Stimulated activated CD4-positive, alpha-beta T cell treated with anti-CD3 and anti-CD28 coated beads, Interleukin-1b, Interleukin-23, amount 100 ng/mL, for 4 hours (primary cell): ENCODE measurements at places on chromosomes 3 and 15.

- no peak for DNase-seq
Measured at GRCh38 chr3:119258915-119259314, 18.2 kb upstream of the B4GALT4 start.

DNA sequence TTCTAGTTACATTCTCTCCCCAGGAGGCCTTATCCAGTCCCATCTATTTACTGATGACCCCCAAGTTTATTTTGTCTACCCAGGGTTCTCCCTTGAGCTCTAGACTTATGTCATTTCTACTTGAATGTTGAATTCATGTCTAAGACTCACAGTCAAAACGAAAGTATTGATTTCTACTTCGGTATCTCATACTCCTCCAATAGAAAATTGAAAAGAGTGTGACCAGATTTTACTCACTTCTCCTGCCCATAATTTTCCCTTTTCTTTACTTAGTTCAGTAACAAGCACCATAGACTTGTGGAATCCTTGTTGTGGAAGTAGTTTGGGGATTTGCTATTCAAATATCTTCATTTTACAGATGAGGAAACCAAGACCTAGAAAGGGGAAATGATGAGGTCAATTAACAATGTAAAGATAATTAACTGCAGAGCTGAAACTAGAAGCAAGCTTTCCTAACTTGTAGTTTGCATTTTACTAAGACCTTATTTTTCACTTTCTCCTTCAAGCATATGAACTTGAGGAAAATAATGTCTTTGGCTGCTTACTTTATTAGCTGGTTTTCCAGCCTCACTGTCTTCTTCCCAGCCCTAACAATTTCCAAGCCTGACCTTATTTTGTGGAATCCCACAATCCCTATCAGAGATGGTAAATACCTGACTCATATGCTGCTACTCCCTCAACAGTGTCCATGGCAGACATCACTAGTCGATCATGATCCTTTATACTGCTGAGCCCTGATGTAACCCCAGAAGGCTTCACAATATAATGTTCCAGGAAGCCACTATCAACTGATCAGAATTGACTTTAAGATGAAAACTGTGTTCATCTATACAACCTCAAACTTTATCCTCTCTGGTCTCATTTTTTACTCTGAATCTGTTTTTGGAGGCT is 123.9 kb upstream of the AGBL1 start:
- DNase-seq: no peak

- DNase-seq: no peak
Measured at GRCh38 chr15:79176151-79176550, 85.6 kb upstream of the RASGRF1 start.

DNA sequence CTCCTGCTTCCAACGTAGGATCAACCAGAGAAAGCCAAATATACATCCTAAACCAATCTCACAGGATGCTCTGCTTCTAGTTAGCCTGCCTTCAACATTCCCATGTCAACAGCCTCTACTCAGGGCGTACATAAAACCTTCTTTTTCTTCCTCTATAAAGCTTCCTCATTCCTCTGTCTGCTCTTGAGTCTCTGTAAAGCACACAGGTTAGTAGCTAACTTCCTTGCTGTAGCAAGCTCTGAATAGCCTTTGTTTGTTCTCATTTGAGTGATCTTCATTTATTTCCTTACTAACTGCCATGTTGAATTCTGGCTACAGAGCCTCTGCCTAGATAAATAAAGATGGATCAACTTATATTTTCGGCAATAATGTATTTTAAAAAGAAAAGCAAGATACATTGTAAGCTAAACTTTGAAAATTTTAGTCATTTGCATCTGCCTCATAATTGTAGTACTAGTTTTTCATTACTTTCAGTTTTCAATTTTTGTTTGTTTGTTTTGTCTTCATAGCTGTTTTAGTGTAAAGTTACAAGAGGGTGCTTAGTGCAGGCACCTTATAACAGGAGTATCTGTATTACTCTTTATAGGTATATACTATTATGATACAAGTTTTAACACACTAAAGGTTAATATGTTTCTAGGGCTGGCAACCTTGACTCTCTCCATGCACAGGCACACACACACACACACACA is 498.2 kb downstream of the PYDC2 start:
- no peak for DNase-seq

DNA sequence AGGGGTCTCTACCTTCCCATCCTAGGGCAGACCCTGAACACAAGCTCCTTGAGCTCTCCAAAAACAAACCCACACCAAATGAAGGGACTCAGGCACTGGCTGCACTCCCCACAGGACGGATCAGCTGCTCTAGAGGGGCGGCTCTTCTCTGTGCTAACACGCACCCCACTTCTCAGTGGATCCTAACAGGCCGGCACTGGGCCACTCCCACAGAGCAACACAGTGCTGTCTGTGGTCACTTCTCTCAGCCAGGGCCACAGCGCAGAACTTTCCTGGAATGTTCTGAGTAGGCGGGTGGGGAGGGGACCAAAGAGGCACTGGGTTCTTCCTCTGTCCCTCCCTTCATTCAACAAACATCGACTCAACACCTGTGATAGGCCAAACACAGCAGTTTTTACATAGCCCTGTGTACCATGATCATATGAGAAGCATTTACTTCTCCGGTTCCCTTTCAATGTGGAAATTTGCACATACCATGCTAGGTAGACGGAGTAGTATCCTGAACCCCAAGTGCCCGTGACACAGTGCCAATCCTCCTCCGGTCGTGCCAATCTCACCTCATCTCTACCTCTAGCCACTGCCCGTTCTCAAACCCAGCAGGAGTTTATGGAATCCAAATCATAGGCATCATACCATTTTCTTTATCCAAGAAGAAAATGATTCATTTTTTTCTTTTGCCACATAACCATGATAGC is 98.1 kb downstream of the LRIG1 start:
- no peak for DNase-seq

GRCh38 chr3:9715764-9716437 is 12.3 kb downstream of the CPNE9 start:
- DNase-seq: no peak

GRCh38 chr15:90402223-90402622 is 14.2 kb downstream of the IQGAP1 start:
- no peak for DNase-seq

DNA sequence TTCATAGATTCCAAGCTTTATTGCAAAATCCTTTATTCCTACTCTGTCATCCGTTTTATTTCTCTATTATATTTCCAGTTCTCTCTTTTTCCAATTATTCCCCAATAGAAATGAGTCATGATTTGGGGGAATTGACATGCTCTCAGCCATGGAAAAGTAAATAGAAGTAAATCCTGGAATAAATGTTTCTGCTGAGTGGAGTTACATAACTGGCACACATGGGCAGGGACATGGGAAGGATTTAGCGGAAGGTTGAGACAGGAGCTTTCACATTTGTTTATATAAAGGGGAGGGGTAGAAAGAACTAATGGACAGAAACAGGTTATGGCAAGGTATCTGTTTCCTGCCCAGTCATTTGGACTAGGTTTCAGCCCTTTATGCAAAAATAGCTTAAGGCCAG is 221.6 kb downstream of the PLOD2 start:
- DNase-seq: no peak

DNA sequence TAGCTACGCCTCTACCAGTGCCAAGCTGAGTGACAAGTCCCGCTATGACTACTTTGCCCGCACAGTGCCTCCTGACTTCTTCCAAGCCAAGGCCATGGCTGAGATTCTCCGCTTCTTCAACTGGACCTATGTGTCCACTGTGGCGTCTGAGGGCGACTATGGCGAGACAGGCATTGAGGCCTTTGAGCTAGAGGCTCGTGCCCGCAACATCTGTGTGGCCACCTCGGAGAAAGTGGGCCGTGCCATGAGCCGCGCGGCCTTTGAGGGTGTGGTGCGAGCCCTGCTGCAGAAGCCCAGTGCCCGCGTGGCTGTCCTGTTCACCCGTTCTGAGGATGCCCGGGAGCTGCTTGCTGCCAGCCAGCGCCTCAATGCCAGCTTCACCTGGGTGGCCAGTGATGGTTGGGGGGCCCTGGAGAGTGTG is 5.7 kb downstream of the GRM2 start:
- no peak for DNase-seq

DNA sequence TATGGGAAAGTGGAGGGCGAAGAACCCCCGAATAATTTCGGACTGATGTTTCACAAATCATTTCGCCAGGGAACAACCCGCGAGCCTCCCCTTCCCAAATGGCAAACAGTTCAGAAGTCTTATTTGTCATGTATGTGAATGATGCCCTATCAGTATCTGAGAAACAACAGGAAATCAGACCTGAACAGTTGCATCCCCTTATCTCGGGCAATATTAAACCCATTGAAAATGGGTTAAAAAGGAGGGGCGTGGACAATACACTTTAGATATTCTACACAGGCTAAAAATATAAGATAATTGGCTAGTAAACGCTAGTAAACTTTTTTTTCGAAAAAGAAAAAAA is 1003.3 kb upstream of the NR2F2 start:
- DNase-seq: no peak

GRCh38 chr3:105594219-105594618 is 227.5 kb downstream of the ALCAM start:
- no peak for DNase-seq

DNA sequence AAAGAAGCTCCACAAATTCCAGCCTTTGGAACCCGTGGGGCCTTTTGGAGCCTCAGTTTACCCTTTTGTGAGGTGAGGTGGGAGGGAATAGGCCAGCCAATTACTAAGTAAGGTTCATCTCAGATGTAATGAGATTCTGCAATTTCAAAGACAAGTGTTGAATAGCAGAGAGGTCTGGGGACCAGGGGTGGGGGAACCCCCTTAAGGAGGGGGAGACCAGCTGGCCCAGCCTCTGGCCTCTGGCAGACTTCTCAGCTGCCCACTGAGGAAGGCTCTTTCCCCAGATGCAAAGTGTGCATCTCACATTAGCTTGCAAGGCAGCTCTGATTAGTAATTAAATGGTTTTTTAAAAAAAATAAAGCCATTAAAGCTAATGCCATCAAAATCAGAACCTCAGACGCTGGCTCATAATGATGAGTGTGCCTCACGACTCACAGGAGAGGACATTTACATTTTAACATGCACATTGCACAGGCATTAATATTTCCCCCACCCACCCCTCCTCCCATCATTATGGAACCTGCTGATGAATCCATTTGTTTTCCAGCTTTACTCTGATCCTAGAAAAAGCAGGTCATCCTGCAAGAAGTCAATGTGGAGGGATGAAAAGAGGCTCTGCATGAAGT is 176.7 kb upstream of the TLE3 start:
- no peak for DNase-seq

DNA sequence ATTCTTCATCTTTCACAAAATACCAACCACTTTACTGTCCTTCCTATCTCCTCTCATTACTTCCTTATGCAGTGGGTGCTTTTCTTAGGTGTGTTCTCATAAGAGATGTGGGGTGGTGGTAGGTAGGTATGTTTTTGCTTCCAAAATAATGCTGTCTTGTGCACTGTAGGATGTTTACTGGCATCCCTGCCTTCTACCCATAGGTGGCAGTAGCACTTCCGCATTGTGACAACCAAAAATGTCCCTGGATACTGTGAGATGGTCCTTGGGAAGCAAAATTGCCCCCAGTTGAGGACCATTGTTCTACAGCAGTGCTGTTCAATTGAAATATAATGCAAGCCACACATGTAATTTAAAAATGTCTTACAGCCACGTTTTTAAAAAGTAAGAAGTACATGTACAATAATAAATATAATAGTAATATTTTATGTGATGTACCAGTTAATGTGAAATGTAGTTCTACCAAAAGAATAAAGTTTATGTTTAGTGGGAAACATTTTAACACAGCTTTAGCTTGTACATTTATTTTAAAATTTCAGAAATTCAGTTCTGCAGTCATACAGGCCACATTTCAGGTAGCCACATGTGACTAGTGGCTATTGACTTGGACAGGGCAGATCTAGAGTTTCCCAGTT is 75.2 kb downstream of the NEO1 start:
- no peak for DNase-seq

DNA sequence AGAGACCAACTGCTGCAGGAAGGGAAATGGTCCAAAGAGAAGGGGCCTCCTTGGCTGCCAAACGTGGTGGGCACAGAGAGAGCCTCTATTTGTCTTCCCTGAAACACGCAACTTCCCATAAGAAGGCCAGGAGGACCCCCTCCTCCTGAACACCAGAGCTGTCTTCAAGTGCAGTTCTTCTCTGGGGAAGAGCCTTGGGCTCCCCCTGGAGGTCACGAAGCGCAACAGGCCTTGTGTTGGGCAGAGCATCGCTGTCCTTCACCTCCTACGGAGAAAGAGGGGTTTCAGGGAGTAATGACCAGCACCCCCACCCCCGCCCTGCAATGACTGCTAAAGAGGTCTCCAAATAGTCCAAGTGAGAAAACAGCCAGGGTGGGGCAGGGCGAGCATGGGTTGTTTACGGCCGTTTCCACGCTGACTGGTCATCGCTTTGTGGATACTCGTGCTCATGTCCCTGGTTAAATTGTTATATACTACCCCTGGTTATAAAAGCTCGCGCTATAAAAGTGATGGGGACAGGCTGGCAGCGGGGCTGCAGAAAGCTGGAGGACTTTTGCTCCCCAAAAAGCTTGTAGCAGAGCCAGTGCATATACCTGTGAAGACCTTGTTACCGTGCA is 397.5 kb upstream of the ATP10A start:
- DNase-seq: no peak

- DNase-seq: no peak
Measured at GRCh38 chr3:28349469-28350000, 911 bp upstream of the AZI2 start.
